ENCODE measurements at places on chromosomes 12 and 14.

- DNase-seq = no peak
Measured at GRCh38 chr12:131994589-131994988, 44.8 kb downstream of the EP400 start.

DNA sequence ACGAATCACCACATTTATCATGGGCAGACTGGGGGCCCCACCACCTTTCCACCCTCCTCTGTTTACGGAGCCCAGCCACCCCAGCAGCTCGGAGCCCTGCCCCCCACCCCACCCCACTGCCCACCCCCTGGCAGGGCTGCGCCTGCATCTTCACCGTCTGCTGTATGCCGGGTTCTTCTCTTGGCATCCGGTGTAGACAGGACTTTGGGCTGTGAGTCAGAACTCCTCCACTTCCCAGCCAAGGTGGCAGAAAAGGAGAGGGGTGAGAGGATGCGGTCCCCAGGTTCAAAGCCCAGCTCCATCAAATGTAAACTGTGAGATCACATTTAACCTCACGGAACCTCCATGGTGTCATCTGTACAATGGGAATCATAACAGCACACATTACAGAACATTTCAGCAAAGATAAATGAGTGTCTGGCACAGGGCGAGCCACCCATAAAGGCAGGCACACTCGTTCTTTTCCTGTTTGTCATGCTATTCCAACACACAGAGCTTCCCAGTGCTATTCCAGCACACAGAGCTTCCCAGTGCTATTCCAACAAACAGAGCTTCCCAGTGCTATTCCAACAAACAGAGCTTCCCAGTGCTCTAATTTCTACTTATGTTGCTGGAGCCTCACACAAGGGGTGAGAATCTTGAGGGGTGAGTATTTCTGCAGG lies 292.7 kb upstream of the RTL1 start:
- no peak for DNase-seq

GRCh38 chr12:8970432-8970831 lies 18.9 kb upstream of the KLRG1 start:
- DNase-seq = no peak

DNA sequence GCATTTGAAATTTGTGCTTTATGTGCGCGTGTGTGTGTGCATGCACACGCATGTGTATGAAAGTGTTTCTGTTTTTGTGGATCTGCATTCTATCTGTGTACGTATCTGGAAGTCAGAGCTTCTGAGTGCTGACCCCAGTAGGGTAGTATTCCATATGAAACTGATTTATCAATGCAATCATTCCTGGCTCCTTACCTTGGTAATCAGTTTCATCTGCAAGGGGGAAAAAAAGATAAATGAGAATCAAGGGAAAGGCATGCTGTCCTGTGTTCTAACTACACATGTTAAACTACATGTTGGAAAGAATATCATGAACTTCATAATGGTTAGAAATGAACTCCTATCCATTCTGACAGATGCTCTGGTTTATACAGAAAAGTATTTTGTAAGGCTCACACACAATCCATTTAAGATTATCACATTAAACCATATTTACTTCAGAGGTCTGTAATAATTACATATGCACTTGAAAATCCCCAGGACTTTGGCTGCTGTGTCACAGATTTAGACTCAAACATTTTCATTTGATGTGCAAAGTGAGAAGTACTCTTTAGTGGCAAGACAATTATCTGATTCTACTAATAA lies 276.1 kb upstream of the LMO3 start:
- DNase-seq = no peak

DNA sequence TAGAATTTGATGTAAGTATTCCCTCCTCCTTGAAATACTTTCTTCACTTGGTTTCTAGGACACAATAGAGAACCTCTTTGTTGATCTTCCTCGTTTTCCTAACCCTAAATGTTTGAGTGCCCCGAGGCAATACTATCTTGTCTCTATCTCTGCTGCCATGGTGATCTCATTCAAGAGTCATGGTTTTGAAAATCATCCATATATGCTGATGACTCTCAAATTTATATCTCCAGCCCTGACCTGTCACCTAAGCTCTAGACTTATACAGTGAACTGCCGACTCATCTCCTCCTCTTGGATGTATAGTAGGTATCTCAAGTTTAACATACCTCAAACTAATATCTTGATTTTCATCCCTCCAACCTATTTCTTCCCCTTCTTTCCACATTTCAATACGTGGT lies 71.4 kb downstream of the RIC8B start:
- no peak for DNase-seq

DNA sequence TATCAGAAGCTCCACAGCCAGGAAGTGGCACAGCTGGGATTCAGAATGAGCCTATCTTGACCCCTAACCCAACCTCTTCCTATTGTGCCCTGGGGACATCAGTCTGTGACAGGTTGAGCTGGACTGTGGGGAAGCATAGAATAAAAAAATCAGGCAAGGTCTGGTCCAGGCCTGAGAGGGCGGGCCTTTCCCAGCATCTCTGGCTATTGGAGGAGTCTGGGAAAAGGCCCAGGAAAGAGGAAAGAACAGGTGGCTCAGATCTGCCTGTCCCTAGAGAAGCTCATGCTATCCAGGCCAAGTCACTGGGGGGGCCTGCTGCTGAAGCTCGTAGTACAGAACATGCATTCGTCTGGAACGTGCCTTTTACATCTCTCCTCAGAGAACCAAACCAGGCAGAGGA lies 100.5 kb downstream of the PPM1H start:
- DNase-seq = no peak

GRCh38 chr12:127115468-127116035 lies 1151.4 kb upstream of the TMEM132C start:
- no peak for DNase-seq

DNA sequence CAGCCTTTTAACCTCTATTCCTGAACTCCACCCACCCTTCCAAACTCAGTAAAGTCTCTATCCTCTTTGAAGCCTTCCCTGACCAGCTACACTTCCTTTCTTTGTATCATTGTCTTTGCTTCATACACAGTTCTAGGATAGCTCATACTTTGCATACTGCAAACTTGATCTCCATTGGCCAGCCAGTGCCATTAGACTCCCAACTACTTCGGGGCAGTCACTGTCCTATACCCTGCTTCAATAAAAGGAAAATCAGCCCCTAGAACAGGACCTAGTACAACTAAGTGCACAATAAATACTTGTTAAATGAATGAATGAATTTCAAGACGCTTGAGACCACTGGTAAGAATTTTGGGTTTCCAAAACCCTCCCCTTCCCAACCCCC lies 521 bp upstream of the PIP4K2C start:
- DNase-seq = no peak

DNA sequence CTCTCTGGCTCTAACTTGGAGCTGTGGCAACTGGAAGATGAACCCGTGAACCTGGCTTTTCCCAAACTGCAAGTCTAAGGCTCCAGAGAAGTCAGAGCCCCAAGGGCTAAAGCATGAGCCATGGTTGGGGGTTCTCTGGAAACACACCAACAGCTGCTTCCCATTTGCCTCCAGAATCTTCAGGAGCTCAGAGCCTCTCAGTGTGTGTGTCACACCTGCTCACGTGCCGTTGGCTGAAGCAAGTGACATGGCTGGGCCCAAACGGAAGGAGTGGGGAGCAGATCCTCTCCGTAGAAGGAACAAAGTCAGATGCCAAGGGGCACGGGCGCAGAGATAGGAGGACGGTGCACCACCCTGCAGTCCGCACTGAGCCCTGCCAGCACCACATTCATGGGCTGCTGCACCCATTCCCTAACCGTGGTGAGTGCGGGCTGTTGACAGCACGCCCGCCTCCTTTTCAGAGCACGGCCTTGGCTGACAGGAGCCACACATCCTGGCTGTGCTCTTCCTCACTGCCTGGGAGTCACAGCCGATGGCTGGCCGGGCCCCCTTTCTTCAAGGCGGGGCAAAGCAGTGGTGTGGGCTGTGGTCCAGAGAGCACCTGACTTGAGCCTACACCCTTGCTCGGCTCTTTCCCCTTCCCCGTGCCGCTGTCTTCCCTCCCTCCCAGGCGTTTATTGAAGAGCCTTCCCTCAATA lies 16.6 kb upstream of the TRAF3 start:
- no peak for DNase-seq
